Activated naive CD8-positive, alpha-beta T cell treated with anti-CD3 and anti-CD28 coated beads, Interleukin-2, amount 10 ng/mL, durations not matched to agents 7 days and 5 days (primary cell): ENCODE measurements at places on chromosomes 16 and 17.

DNA sequence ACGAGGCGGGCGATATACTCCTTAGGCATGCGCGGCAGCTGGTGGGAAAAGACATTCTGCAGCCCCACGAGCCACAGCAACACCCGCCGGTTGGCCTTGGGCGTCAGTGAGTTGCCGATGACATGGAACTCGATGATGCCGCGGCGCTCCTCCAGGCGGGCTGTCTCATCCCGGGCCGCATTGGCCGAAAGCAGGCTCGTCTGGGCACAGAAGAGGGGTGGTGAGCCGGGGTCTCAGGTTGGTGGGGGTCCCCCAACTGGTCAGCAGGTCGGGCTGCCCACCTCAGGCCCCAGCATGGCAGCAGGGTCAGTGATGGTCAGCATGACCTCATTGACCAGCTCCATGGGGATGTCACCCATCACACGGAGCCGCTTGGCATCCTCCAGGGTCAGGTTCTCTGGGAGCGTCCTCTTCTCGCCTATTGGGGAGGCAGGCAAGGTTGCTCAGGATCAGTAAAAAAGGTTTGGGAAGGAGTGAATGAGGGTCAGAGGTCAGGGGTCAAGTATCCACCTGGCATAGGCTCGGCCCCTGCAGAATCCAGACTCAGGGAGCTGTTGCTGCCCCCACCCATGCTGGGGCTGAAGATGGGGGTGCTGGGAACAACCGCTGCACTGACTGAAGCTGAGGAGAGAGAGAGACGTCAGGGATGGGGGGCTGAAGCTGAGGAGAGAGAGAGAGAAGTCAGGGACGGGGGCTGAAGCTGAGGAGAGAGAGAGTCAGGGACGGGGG lies 3.6 kb downstream of the KAT2A start:
- DNase-seq = no peak
- no peaks in the 10 kb centered on the region for H3K27me3 ChIP-seq
- H3K27ac ChIP-seq = no peak overlapping the region
- H3K4me1 ChIP-seq = peaks cover 25% of the 10 kb centered on the region

DNA sequence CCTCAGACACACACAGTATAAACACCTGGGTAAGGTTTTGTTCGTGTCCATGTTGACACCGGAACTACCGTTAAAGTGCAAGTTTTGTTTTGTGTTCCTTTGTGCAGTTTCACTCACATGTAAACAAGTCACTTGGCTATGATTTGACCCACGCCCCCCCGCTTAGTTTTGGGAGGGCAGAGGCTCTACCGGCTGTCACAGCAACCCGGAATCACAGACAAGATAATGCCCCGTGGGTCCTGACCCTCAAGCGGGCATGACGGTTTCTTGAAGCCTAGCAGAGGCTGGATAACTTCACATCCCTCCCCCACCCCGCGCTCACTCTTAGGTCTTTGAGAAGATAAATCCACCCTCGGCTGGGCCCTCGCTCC lies 1.7 kb downstream of the RASD1 start:
- no peak overlapping the region for H3K27ac ChIP-seq
- H3K4me3 ChIP-seq = peak overlapping the region; percentile 10
- H3K27me3 ChIP-seq = peaks cover 21% of the 10 kb centered on the region
- no peak for DNase-seq
- peaks cover 16% of the 10 kb centered on the region for H3K4me1 ChIP-seq
- H3K36me3 ChIP-seq = peaks cover 17% of the 10 kb centered on the region

DNA sequence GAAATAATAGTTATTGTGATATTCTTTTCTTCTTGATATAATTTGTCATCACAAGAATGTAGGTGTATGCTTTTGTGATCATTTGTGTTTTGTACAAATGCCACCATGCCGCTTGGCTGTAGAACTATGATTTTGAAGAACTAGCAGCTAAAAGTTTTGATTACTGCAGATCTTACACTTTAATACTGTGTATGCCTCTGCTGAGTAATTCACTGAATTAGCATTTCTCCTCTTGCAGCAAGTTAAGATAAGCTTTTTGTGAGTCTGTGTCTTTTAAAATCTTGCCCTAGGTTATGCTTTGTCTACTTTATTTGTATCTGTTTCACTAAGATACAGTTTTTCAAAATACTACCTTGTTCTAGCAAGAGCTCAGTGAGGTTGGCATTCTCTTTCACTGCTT lies 326.5 kb upstream of the TBX2 start:
- H3K27me3 ChIP-seq = no peaks in the 10 kb centered on the region
- H3K36me3 ChIP-seq = peaks cover 8% of the 10 kb centered on the region
- DNase-seq = no peak
- no peak overlapping the region for H3K4me3 ChIP-seq
- peaks cover 1% of the 10 kb centered on the region for H3K4me1 ChIP-seq

DNA sequence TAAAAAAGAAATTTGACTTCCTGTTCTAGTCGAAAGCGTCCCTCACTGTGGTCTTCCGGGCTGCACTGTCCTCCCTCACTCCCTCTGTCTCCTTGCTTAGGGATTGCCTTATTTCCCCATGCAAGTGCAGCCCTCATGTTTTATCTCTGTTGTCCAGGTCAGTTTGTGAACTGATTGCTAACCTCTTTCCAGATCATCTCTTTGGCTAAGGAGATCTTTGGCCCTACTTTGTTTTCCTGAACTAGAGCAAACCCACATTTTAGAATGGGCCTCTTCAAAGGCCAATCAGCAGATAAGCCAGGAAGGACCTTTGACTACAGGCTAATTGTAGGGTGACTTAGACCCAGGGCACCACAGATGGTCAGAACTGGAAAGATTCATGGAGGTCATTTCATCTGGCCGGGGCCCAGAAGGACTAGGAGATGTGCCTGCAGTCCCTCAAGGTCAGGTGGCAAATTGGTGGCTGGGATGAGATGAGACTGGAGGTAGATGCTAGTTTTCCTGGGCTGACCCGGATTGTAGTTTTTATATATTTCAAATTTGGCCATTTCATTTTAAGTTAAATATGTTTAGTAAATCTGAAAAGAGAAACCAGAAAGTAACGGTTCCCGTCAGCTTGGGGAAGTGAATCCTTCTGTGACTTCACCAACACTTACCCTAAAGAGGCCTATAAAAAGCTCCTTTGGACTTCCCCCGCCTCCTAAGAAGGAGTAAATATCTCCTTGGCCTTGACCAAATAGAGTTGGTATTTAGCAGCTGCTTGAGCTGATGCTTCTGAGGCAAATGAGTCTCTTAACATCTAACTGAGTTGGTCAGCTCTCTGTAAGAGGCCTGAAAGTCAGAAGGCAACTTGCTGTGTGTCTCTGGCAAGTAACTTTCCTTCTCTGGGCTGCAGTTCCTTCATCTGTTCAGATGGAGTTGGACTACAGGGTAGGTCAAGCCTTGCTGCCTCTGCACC lies 6.2 kb upstream of the SLC25A19 start:
- DNase-seq = no peak
- H3K4me1 ChIP-seq = peaks cover 14% of the 10 kb centered on the region
